ENCODE measurements at places on chromosomes 6 and 20.

DNA sequence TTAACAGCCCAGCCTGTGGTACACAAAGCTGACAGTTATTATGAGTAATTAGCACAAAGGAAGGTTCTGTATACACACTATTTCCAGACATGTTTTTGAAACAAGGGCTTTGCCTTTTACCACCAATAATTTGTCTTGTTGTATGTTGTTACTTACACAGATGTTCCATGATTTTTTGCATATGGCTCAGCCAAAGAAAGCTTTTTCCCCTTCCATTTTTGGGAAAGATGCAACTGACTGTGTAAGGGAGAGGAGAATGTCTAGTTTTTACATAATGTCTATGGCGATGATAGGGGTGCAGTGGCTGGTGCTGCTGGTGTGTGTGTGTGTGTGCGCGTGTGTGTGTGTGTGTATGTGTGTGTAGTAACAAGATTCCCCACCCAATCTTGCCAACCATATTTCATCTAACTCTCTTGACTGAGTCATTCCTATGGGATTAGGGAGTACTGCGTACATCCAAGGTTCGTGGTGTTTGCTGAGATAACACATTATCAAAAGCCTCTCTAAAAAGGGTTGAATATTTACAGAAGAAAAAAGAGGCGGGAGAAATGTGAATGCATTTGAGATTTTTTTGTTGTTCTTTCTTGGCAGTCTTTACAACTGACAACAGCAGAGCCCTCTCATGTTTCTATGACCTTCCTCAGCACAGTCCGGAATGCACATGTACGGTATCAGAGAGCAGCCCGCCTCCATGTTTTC is 192.2 kb downstream of the GMPR start:
- no peak for DNase-seq

DNA sequence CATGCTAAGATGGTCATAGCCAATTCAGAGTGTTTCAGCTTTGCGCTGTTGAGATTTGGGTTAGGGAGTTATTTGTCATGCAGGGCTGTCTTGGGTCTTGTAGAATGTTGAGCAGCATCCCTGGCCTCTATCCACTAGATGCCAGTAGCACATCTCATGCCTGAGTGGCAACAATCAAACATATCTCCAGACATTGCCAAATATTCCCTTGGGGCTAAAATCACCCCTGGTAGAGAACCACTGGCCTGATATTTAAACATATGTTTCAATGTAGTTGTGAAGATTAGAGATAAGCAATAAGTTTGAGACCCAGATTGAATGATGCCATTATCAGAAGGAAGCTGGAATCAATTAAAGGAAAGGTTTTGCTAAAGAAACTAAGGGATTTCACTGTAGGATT is 463.3 kb downstream of the DOK5 start:
- no peak for DNase-seq

DNA sequence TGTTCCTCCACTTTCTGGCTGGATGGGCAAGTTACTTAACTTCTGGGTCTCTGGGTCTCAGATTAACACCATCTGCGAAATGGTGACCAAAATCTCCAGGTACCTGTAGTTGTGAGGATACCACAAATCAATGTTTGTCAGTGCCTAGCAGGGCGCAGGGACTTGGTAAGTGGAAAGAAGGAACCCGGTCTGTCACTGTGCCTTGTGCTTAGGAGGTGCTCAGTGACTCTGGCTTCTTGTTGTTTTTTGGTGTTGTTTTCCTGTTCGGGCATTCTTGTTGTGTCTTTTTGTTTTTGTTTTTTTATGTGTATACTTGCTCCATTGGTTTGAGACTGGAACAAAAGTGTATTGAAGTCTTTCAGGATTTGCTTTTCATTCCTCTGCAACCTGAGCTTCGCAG is 17.8 kb downstream of the TM9SF4 start:
- DNase-seq: no peak

- DNase-seq: no peak
Measured at GRCh38 chr6:169208011-169208410, 45.6 kb downstream of the THBS2 start.

DNA sequence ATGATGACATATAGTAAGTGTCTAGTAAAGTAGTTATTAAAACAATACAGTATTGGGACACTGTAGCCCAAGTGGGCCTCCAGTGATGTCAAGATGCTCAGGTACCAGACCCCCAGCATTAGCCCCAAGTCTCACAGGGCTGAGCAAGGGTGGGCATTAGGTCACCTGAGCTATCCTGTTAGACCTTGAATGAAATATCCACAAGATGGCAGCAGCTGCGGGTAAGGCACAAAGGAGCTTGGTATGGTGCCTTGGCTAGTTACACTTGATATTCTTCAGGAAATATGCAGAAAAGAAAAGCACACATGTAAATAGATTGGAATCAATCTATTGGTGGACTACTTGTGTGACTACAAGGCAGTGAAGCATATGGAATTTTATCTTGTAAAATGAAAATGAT is 701.8 kb upstream of the ADGRB3 start:
- DNase-seq: no peak

DNA sequence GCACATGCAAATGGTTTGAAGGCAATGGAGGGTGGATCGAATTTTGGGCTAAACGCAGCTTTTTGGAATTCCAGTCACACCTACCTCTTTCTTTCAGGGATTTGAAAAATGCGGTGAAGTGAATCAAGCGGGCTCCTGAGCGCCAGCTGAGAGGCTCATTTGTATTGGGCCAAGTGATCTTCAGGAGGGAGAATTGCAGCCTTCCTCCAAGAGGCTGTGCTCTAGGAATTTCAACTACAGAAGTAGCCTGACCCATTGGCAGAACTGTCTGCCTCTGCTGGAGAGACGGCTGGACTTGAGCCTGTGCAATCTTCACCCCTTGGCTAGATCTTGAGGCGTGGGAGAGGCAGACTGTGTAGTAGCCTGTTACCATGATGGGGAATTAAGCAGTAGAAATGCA is 5.7 kb upstream of the TIAM2 start:
- no peak for DNase-seq

- no peak for DNase-seq
Measured at GRCh38 chr20:1842281-1842680, 52.9 kb upstream of the SIRPA start.

- no peak for DNase-seq
Measured at GRCh38 chr20:63895202-63895951, 451 bp downstream of the DNAJC5 start.

DNA sequence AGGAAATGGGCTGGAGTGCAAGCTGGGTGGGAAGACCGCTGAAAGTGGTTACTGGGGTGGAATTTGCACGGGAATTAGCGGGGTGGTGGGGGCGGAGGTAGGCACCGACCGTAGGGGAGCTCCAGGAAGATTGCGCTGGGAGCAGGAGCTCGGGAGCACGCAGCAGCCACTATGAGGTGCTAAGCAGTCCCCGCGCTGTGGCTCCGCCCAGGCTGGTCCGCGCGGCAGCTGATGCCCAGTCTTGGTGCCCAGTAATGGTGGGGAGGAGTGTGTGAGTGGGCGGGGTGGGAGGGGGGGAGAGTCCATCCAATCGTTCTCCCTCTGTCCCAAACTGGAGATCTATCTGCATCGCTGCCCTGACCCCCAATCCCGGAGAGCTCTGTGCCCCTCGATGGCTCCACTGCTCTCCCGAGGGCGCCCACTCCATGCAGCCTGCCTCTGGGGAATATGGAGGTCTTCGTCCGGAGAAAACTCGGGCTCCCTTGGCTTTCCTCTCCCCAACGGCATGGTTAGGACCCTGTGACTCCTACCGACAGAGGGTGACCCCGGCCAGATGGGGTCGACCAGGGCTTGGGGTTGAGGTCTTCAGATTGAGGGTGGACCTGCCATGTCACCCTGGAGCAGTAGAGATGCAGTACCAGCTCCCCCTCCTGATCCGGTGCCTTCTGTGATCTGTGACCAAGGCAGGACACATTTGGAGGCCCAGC is 5.3 kb downstream of the TP53TG5 start:
- no peak for DNase-seq

- DNase-seq: no peak
Measured at GRCh38 chr6:108742041-108742440, 106.2 kb upstream of the ARMC2 start.

GRCh38 chr20:1563598-1563997 is 6.1 kb upstream of the SIRPD start:
- DNase-seq: no peak

DNA sequence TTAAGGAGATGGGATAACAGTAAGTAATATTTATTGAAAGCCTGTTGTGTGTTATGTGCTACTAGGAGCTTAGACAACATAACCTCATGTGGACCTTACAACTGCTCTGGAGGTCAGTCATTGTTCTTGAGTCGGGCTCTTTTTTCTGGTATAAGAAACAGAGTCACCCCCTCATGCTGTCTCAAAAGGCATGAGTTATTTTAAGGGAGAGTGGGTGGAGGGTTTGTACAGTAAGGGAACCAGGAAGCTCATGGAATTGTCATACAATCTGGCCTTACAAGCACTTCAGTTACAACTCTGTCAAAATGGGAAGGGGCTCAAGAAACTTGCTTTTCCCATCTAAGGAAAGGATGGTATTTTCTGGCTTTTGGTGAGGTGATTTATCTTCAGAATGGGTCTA is 16.5 kb upstream of the DSE start:
- DNase-seq: no peak

GRCh38 chr6:56807326-56807988 is 147.4 kb upstream of the BEND6 start:
- DNase-seq: no peak

DNA sequence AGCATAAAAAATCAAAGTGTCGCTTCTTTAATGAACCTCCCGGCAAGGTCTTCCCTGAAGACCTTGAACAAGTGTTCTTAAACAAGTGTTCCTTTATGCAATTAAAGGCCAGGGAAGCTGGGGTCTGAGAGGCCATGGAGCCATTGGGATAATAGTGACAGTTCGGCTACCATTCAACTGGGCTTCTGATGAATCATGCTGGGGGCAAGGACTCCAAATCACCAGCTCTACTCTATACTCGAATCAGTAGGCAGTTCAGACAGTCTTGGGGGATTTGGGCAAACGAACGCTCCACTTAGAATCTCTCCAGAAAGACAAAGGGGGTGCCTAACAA is 34.7 kb upstream of the EZR start:
- DNase-seq: no peak

GRCh38 chr6:12555267-12555666 is 161.3 kb upstream of the PHACTR1 start:
- no peak for DNase-seq

DNA sequence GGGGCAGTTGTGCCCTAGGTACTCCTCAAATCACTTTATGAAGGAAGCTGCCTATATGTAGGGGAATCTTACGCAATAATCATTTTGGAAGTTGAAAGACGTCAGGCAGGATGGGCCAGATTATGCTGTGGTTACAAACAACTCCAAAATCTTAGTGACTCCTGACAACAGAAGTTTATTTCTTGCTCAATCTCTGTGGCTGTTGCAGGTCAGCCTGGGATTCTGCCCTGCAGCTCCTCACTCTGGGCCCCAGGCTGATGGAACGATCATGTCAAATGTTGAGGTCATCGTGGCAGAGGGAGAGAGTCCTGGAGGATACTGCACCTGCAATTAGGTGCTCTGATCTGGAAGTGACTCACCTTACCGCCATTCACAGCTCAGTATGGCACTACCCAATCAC is 88.4 kb downstream of the ZDHHC14 start:
- no peak for DNase-seq

- no peak for DNase-seq
Measured at GRCh38 chr6:136549300-136550044, 750 bp downstream of the MAP7 start.

GRCh38 chr6:54043360-54043759 is 67.9 kb upstream of the MLIP start:
- DNase-seq: no peak

GRCh38 chr6:35092362-35093117 is 48.6 kb downstream of the TCP11 start:
- DNase-seq: no peak

GRCh38 chr6:146560607-146561006 is 17.0 kb downstream of the RAB32 start:
- no peak for DNase-seq
